Stimulated activated CD8-positive, alpha-beta memory T cell treated with anti-CD3 and anti-CD28 coated beads, Interleukin-15, amount 100 ng/mL, for 48 hours (primary cell): ENCODE measurements at places on chromosomes 6 and 20.

GRCh38 chr6:129317931-129318820, 391.8 kb downstream of the ARHGAP18 start:
- no peak for DNase-seq

DNA sequence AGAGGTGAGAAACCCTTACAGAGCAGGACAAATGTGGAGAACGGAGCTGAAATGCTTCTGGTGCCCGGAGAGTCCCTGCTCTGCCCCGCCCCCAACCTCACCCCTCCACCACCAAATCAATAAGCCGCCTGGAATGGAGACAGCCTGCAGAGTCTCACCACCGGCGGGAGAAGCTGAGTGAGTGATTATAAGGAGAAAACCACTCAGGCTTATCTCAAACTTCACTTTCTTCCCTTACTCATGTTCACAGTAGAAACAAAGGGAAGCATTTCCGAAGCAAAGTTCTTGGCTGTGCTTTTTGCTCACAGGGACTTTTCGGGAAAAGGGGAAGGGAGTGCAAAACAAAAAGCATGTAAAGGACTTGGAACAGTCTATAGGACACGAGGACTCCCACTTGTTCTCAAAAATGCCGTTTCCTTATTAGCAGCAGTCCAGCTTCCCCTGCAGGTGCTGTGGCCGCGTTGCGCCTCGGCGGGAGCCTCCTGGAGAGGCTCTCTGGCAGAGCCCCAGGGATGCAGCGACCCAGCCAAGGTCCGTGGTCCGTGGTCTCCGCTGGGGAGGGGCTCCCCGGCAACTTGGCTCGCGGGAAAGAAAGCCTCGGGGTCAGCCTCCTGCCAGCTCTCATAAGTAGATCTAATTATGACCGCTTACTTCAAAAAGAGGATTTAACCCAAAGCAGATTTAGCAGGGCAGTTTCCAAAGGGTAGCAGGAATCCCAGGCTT, 64.8 kb upstream of the TMEM30A start:
- no peak for DNase-seq

DNA sequence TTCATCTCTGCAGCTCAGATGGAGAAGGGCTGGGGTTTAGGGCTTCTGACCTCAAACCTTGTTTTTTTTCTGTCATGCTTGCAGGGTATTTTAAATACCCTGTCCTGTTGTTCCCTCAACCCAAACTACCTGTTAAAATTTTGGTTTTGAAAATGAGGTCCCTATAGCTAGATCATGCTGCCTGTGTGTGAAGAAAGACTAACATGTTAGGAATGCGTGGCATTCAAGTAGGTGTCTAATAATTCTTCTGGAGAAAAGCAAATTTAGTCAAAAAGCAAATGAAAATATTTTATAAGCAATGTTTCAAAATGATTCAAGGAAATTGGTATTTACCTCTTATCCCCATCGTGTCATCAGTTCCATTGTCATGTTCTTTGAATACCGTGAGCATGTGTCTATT, 77.2 kb upstream of the C20orf144 start:
- DNase-seq, result no peak

- no peak for DNase-seq
Observed at GRCh38 chr20:38692436-38693411, 31.6 kb upstream of the SLC32A1 start.

DNA sequence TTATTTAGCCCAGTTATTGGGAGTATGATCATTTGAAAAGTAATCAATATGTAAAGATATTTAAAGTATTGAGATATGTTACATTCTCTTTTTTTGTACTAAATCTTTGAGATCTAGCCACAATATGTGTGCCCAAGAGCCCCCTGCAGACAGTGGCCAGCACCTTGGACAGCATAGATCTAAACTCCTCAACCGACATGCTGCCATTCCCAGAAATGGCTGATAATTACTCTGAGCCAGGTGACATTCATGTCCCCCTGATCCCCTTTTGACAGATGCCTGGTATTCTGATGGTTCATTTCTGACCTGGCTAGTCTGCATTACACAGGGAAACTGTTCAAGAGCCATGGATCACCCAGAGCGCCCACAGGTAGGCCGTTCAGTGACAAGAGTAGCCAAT, 177.1 kb downstream of the ZDHHC14 start:
- no peak for DNase-seq

- no peak for DNase-seq
Observed at GRCh38 chr20:25336561-25337422, 53.8 kb downstream of the ABHD12 start.

DNA sequence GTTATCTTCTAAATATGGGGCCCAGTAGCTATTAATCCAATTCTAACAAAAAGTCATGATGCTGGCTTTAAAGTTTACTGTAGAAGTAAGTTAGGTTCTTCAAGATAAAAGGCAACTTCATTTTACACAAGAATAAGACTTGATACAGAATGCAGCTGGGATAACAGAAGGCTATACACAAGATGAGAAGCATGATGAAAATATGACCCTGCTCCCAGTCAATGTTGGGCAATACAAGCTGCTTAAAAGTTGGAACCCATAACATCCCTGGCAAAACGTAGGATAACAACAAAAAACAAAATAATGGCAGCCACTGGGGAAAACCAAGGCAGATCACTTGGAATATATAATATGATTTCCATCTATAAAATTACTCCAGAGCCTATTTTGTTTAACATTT, 87.6 kb upstream of the RSPO3 start:
- DNase-seq, result no peak
